ENCODE measurements at places on chromosomes 1 and 21.

GRCh38 chr1:46183926-46184557 is 7.8 kb upstream of the P3R3URF start:
- no peak for DNase-seq

DNA sequence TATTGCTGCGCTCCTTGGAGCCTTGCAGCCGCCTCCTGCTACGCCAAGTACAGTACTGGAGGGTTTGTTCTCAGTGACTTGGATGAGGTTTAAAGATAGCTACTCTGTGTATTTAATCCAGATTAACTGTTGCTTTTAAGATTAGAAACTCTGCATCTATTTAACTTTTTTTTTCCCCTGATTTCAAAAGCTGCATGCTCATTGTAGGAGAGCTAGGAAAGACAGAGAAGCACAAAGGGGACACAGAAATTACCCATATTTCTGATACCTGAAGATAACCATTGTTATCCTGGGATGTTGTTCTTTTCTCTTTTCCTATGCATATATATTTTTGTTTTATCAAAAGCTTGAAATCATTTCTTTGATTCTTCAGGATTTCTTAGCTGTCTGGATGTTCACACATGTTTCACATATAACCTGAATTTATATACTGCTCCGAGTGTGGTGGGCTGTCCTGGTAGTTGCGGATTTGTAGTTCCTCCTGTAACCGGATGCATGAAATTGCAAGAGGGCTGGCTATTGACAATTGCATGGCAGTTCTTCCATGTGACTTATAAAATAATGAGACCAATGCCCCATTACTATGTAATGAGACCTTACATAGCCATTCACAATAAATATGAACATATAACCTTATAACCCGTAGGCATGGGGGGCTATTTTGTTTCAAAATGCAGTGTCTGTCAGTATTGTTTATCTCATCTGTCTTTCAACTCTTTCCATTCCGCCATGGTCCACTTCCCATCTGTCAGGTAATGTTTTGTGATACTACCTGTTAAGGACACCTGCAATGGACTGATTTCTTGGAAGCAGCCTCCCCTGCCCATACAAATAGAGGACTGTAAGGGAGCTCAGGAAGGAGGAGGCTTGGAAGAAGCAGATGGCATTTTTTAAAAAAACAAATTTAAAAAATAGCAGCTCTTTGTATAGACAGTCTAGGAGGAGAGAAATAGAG is 1.4 kb downstream of the RAVER2 start:
- DNase-seq = no peak

DNA sequence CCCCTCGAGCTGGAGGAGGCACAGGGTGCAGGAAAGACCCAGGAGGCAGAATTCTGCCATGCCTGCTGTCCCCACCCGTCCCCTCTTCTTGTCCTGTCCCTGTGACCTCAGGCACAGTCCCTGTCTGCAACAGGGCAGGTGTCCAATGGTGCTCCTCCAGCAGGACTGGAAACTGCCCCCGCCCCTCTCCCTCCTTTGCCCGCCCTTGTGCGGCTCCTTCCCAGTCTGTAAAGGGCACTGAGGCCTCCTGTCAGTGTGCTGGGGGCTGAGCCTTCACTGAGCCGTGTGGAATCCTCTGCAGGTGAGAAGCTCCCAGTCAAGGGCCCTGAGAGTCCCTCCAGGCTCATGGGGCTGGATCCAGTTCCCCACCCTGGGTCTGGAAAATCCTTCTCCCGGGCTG is 28.9 kb downstream of the PRDM16 start:
- no peak for DNase-seq

DNA sequence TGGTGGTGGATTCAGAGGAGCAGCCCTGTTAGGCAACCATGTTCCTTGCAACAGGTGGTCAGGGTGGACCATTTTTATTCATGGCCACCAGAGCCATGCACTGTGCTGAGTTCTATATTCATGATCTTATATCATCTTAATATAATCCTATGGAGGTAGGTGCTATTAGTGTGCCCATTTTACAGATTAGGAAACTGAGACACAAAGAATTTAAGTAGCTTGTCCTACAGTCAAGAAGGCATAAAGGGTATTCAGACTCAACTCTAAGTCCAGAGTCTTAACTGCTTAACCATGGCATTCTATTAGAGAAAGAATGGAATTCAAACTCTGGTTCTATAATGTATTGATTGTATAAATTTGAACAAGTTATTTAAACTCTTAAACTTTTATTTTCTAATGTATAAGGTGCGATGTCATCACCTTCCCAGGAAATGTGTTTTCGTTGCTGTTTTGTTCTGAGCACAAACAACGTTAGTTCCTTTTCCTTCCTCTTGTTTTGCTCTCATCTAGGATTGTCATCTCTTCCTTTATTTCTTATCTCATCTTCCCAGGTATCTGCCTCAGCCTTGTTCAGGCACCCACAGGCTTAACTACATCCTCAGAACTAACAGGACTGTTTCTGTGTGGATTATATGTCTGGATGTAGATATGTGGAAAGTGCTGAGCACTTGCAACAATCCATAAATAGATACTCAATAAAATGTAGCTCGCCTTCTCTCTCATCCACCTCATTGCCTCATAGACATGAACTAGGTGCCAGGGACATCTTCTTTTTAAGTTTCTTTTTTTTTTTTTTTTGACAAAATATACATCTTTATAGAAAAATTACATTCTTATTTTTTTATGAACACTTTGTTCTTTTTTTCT is 207.1 kb downstream of the NFIA start:
- no peak for DNase-seq
